Activated naive CD4-positive, alpha-beta T cell treated with anti-CD3 and anti-CD28 coated beads for 36 hours (primary cell): ENCODE measurements at places on chromosomes 6 and 20. TPM values are rescaled to one million over a fixed set of nuclear protein-coding genes. Genes with fewer than 3 reads are reported as not detected.
A peak's percentile ranks its signal among the peaks of the same experiment; 100 is the strongest.

Gene BFSP1
- not detected for total RNA-seq

Gene EBF4
- 3.5 TPM for total RNA-seq

Gene DDX43
- not detected for total RNA-seq

DNA sequence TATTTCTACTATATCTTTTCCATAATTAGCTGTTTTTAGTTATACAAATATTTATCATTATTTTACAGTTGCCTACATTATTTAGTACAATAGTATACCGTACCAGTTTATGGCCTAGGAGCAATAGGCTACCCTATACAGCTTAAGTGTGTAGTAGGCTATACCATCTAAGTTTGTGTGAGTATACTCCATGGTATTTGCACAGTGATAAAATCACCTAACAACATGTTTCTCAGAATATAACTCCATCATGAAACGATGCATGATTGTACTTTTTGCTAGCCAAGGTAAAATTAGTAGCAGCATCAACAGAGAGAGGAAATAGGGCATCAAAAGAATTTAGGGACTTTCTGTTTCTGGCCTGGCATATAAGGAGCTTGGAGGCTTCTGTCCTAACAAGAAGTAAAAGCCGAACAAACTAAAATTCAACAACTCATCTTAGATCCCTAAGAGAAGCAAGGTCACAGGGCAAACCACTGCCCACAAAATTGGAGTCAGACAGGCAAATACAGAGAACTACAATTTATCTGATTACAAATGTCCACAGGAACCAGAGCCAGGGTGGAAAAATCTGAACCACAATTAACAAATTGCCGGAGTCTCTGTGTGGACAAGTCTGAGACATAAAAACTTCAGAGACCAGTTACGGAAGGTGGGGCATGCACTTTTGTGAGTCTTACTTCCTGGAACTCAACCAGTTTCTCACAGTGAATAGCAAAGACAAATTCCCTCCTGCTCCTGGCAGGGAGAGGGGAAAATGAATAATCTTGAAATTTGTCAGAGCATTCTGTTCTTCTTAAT lies 671.4 kb downstream of the RFPL4B start:
- DNase-seq = no peak

DNA sequence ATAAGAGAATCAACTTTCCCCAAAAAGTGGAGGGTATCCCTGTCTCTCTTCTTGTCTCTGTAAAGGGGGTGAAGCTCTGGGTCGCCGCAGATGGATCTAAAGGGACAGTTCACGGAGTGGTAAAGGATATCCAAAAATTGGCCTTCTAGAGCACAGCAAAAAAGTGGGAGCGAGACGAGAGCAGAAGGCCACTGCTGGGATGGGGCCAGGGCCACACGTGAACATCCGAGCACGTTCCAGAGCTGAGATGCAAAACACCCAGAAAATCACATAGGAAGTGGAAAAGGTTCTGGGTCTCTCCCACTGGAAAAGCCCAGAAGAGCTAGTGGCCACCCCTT lies 837 bp downstream of the TRAM2 start:
- DNase-seq = no peak

- DNase-seq = peak; percentile 73
Measured at GRCh38 chr6:111642463-111643158, 36.9 kb upstream of the TRAF3IP2 start.

DNA sequence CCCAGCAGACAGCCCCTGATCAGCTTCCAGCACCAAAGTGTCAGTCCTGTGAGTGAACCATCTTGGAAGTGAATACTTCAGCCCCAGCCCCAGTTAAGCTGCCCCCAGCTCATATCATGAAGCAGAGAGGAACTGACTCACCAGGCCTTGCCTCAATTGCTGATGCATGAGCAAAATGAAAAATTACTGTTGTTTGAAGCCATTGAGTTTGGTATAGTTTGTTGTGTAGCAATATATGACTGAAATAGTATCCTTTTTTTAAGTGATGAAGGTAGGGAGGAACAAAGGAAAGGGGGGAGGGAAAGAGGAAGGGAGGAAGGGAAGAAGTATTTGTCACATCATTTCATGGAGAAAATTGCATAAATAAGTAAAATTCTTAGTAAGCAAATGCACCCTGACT lies 266.4 kb downstream of the MAFB start:
- no peak for DNase-seq

DNA sequence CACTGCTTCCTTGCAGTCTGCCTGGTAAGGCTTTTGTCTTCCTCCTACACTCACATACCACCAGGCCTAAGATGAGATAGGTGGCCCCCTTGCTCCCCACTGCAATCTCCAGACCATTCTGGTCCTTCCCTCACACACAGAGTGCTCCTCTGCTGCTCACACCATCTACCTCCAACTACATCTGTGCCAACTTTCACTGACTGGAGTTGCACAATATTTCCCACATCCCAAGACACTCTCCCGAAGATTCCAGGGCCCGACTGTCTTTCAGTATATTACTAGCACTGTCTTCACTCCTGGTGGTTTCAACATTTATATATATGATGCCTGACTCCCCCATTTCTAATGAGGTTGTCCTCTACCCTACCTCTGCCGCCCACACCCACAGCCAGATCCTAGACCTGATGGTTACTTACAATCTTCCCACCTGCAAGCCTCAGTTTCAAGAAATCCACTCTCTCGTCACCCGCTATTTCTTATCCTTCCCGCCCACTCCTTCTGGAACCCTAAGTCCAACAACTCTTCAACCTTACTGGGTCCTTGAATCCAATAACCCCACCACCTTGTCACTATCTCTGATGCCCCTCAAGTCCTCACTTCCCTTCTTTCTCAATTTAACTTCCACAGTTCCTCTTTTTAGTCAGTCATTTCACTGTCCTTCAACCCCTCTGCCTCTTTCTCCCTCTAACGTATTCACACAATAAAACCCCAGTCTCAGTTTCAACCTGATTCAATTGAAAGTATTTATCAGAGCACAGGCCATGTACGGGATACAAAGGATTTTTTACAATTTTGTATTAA lies 21.6 kb downstream of the RALGAPA2 start:
- DNase-seq = no peak

DNA sequence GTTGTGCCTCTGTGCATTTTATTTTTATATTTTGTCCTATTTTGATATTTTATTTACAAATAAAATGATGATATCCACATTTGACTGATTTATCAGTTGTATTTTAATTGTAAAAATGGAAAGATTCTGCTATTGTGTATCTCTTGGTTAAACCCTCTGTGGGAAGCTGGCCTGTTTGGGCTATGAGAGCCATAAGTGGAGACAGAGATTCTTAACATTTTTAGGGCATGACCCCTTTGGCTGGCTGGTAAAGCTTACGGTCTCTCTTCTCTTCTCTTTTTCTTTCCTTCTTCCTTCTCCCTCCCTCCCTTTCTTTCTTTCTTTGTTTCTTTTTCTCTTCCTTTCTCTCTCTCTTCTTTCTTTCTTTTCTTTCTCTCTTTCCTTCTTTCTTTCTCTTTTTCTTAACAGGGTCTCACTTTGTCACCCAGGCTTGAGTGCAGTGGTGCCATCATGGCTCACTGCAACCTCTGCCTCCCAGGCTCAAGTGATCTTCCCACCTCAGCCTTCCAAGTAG lies 172.3 kb upstream of the CDYL start:
- no peak for DNase-seq
